ENCODE measurements at places on chromosomes 5 and 9. TPM values are rescaled to one million over a fixed set of nuclear protein-coding genes. Genes with fewer than 3 reads are reported as not detected.

GRCh38 chr5:2591777-2592453 is 159.6 kb downstream of the IRX2 start:
- no peak for DNase-seq

- no peak for DNase-seq
Measured at GRCh38 chr5:36928947-36929346, 52.4 kb downstream of the NIPBL start.

TRIP13 gene
- total RNA-seq, result 1.8 TPM

EXOC3 gene
- 68.9 TPM for total RNA-seq

BRINP1 gene
- total RNA-seq, result not detected

- no peak for DNase-seq
Measured at GRCh38 chr5:118302786-118303185, 685.6 kb downstream of the DTWD2 start.

- no peak for DNase-seq
Measured at GRCh38 chr5:107286447-107287098, 384.2 kb downstream of the EFNA5 start.

DNA sequence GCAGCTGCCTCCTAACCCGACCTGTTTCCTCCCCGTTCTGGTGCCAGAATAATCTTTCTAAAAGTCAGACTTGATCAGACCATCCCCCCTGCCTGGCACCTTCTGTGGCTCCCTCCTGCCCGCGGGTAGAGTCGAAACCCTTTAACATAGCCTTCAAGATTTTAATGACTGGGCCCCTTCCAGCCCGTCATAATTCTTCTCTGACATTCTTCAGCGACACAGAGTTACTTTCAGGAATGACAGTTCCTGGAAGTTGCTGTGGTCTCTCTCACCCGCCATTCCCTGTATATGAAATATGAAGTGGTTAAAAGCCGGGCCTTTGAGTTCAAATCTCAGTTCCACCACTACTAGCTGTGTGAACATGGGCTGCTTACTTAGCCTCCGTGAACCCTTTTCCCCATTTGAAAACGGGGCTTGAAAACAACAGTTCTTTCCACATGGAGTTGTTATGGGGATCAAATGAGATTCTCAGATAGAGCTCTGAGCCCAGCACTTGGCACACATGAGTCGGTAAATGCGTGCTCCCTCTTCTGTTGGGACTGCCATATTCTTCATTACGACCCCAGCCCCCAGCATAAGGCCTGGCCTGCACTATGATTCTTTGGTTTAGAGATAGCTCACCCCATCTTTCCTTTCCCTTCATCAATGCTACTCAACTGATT is 737 bp downstream of the NANS start:
- no peak for DNase-seq

DNA sequence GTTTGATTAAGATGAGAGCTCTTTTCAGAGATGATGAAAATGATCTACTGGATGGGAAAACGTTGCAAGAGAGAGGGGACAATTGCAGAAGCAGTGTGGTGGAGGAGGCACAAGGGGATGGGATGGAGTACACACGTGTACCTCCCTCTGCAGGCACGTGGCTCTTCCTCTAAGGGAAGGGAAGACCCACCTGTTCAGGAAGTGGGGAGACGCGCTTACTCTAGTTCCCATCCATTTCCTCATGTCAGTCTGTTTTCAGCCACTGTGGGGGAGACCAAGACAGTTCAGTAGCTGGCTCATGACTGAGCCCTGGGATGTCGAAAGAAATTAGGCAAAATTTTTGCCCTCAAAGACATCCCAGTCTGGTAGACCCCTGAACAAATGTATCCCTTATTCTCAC is 619.2 kb upstream of the CLINT1 start:
- no peak for DNase-seq

CAVIN4 gene
- not detected for total RNA-seq

PTGES2 gene
- total RNA-seq, result 47.4 TPM

SLF1 gene
- total RNA-seq, result 3.8 TPM

GRCh38 chr9:70761139-70761670 is 346.7 kb upstream of the KLF9 start:
- DNase-seq, result no peak

GRCh38 chr5:109866051-109866450 is 176.3 kb downstream of the MAN2A1 start:
- no peak for DNase-seq

- no peak for DNase-seq
Measured at GRCh38 chr9:83671451-83671850, 36.3 kb downstream of the UBQLN1 start.

DNA sequence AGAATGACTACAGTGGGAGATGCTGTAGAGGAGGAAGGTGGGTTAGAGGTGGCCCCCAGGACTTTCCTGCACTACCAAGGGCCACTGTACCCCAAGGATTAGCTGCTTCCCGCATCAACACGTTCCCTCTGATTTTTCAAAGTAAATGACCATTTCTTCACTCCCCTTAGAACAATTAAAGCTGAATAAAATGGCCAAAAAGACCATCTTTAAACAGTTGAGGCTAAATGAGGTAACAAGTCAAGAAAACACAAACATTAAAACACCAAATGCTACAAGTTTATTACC is 740 bp upstream of the ERAP1 start:
- no peak for DNase-seq

GRCh38 chr9:114591849-114592248 is 4.3 kb downstream of the ATP6V1G1 start:
- no peak for DNase-seq

DNA sequence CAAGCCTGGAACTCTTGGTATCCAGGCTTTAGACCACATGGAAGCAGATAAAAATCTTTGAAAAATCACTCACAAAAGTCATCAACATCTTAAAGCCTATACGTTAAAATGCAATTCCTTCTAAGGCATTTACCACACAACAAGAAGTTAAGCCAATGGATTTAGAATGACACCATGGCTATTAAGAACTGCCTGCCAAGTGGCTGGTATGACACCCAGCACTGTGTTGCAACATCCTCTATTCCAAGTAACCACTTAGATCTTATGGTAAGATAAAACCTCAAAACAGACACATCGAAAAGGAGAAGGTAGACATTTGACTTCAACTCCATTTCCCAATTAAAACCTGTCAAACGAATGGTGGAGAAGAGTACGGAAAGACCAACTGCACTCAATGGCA is 344.2 kb upstream of the SLC30A5 start:
- DNase-seq, result no peak

- no peak for DNase-seq
Measured at GRCh38 chr9:92278110-92278509, 15.4 kb downstream of the IARS1 start.

GRCh38 chr9:119868694-119869093 is 499.5 kb upstream of the BRINP1 start:
- no peak for DNase-seq

- DNase-seq, result no peak
Measured at GRCh38 chr5:8034852-8035251, 165.9 kb downstream of the MTRR start.

- no peak for DNase-seq
Measured at GRCh38 chr9:5042661-5043178, 57.6 kb downstream of the JAK2 start.

DNA sequence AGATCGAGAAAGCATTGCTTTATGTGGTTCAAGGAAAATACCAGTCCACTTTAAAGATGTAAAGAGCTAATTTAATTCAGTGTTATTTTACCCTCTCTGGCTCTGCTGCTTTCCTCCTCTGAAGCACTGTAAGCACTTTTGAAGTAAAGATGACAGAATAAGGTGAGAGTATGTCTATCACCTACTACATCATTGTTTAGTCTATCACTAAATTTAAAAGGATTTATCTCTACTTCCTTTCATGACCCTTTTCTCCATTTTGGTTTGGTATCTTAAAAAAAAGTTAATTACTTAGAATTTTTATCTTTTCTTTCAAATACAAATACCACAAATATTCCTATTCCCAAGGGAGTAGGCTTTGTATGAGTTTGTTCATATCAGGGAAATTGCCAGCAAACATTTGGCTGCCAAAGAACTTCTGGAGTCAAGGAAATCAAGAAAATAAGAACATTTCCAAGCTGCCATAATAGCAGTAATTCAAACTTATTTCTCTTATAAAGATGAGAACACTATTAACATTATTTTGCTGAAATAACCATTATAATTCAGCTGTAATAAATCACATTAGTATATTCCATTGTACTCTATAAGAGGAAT is 77.8 kb downstream of the SLC38A9 start:
- DNase-seq, result no peak

DNA sequence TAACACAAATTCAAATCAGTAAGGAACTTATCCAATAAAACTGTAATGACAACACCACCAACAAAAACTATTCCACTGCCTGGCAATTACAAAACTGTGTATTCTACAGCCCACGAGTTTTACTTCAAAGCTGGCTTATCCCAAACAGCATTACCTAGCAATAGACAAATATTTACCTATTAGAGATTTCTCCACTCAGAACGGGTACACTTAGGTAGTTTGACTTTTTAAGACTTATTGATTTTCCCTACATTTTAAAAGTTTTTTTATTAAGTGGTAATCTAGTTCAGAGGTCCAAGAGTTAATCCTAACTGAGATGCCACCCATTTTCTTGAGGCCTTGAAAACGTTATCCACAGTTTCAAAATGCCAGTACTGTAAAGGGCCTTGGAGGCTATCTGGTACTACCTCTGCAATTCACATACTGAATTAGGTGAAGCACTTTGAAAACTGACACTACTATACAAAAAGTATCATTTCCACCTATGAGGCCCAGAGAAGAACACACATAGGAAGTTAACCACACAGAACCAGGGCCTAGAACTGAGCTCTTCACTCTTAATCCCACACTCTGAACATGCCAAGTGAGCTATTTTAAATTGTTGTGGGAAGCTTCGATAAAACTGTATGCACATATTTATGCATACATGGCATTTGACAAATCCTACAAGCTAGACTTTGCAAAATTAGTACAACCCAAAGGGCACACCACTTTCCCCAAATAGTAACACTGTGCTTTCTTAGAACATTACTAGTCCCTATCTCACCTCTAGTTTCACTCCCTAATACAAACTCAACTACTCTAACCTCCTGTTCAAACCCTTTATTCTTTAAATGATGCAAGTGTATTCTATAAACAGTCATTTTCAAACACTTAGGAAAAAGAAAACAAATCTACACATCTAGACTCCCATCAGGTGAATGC is 2.1 kb downstream of the NADK2 start:
- no peak for DNase-seq

DNA sequence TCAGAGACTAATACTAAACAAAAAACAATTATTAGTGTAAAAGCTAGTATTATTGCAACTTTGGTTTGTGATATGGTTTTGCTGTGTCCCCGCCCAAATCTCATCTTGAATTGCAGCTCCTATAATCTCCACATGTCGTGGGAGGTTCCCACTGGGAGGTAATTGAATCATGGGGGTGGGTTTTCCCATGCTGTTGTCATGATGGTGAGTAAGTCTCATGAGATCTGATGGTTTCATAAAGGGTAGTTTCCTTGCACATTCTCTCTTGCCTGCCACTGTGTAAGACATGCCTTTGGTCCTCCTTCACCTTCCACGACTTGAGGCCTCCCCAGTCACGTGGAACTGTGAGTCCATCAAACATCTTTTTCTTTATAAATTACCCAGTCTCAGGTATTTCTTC is 325.9 kb upstream of the DAB2 start:
- DNase-seq, result no peak

DNA sequence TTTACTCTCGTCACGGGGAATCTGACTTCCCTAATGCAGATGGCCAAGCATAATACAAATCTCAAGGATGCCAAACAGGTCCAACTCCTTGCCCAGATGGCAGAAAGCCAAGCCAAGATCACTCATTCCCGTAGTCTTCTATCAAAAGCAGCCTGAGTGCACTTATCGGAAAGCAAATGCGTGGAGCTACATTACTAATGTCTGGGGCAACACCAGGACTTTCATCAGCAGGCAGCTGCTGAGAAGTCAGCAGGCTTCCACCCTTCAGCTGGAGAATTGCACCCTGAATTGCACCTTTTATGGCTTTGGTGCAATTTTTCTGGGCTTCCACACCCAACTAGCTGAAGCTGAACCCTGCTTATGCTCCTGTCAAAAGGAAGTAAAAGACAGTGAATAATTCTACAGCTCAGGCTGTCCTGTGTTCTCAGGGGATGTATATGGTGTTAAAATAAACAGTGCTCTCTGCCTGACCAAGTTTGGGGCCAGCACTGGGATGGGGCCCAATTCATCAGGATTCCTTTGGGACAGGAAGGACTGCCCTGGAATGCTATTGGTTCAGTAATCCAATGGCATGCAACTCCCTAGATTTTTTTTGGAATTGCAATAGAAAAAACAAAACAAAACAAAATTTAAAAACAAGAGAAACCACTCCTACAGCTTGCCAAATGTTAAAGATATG is 92.6 kb downstream of the DPYSL3 start:
- DNase-seq, result no peak

DNA sequence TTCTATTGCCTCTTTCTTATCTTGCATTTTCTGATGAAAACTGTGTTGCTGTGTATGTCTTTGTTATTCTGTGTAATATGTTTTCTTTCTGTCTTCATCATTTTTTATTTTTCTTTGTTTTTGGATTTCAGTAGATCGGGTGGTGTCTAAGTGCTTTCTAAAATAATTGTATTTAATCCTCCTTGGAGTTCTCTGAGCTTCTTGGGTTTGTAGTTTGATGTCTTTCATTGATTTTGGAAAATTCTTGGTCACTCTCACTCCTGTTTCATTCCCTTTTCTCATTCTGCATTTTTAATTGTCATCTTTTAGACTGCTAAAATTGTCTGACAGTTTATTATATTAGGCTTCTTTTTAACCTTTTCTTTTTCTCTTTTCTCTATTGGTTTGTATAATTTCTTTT is 560.5 kb downstream of the IRX1 start:
- DNase-seq, result no peak

- no peak for DNase-seq
Measured at GRCh38 chr5:126139773-126140172, 283.4 kb upstream of the GRAMD2B start.

GRCh38 chr5:24547132-24547531 is 97.6 kb downstream of the CDH10 start:
- DNase-seq, result no peak

LEAP2 gene
- total RNA-seq, result 0.21 TPM

DNA sequence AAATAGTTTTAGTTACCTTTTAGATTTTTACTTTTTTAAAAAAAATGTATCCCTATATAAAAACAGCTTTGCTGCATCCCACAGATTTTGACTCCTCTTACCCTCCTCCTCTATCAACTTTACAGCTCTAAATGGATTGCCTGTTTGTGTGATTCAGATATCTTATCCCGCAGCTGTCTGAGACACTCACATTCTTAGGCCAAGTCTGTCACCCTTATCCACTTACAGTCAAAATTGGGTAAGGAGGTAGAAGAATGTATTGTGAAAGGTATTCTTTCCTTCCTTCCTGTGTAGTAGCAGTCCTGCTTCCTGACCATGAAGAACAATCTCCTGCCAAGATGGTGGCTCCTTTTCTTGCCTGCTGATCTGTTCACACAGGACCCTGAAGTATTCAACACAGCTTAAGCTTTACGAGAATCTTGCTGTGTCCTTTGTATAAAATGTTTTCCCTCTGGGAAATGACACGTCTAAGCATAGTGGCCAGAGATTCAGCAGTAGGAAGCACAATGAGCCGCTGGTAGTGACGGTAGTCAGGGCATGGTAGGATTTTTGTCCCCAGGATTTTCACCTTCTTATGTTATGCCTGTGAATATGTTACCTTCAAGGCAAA is 67.7 kb upstream of the ST8SIA4 start:
- DNase-seq, result no peak

GALNT12 gene
- 1.4 TPM for total RNA-seq

GRCh38 chr9:86602715-86603114 is 248.5 kb upstream of the TUT7 start:
- DNase-seq, result no peak

PKD2L2 gene
- not detected for total RNA-seq

GRCh38 chr5:110086658-110087388 is 397.1 kb downstream of the MAN2A1 start:
- DNase-seq, result peak; percentile 81

GGTA1 gene
- total RNA-seq, result 6.6 TPM

GRCh38 chr9:70563431-70564204 is 149.2 kb upstream of the KLF9 start:
- no peak for DNase-seq
